ENCODE measurements at places on chromosomes 5 and 9.

- DNase-seq: no peak
Observed at GRCh38 chr9:115328677-115329076, 210.7 kb upstream of the TNC start.

DNA sequence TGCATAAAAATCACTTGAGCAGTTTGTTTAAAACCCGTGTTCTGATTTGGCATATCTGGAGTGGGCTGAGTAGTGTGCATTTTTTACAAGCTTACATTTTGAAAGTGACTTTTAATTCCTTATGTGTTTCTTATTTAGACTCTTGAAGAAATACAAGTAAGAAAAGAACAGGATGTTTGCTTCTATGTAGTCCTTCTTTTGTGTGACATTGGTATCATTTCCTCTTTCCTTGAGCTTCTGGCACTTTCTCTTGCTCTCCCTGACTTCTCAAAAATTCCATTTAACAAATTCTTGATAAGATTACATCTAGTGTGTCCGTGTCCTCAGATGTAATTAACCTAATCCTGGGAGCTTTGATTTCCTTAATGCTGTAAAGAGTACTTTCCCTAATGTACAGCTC is 12.5 kb downstream of the GARNL3 start:
- DNase-seq: no peak

DNA sequence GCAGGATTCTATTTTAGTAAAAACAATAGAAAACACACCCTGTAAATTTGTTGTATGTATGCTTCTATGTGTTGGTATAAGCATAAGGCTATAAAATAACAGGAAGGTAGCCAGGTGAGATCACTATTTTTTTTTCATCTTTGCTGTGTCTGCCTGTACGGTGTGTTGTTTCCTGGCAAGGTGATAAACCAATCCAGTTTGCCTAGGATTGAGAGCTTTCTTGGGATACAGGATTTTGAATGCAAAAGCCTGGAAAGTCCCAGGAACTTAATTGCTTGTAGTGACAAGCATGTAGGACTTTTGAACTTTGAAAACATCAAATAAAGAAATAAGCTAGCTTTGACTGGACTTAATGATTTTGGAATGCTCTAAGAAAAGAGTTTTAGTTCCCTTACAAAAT is 83.3 kb upstream of the RORB start:
- no peak for DNase-seq

DNA sequence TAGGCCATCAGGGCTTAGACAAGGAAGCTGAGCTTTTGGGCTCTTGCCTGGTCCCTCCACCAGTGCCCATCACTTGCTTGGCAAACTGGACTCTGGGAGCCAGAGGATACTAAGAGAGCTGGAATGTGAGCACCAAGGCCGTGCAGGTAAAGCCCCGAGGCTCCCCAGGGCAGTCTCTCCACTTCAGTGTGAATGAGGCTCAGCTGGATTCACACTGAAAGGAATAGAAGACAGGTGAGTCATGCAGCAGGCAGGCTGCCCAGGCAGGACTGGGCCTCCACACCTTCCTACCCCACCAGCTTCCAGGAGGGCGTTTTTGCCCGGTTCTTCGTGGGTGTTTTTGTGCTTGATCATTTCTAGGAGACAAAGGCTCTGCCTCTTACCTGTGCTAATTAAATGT is 7.3 kb upstream of the CTSV start:
- DNase-seq: no peak

DNA sequence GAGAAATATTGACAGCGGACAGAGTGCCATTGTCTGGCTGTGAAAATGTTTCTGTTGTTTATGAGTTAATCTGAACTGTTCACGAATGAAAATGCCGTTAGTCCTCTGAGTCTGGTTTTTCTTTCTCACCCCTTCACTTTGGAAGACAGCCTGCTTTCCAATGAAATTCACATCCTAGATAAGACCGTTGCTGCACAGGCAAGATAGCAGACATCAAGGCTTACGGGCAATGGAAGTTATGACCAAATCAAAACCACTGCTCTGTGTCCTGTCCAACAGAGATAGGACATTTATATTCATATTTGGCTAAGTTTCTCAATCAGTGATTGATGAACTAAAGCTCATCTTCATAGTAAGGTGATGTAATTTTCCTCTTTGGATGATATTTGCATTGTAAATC is 180.0 kb upstream of the DMAC1 start:
- DNase-seq: no peak

DNA sequence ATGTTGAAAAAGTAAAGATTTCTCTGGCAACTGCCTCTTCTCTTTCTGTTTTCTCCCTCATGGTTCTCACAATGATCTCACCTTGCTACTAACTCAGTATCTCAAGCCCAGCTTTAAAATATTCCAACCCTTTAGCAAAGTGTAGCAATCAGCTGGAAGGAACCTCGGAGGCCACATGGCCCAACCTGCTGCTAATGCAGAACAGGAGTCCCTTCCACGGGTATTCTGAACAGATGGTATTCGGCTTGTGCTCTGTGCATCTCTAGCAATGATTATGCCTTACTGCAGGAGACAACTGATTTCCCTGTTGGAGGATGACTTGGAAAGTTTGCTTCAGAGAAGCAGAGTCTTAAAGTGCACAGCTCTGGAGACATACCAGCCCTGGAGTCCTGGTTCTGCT is 151.8 kb upstream of the PPP1R2B start:
- no peak for DNase-seq

GRCh38 chr5:159451197-159452052 is 121.1 kb upstream of the IL12B start:
- no peak for DNase-seq

GRCh38 chr9:92970467-92970923 is 23.2 kb downstream of the FGD3 start:
- no peak for DNase-seq

DNA sequence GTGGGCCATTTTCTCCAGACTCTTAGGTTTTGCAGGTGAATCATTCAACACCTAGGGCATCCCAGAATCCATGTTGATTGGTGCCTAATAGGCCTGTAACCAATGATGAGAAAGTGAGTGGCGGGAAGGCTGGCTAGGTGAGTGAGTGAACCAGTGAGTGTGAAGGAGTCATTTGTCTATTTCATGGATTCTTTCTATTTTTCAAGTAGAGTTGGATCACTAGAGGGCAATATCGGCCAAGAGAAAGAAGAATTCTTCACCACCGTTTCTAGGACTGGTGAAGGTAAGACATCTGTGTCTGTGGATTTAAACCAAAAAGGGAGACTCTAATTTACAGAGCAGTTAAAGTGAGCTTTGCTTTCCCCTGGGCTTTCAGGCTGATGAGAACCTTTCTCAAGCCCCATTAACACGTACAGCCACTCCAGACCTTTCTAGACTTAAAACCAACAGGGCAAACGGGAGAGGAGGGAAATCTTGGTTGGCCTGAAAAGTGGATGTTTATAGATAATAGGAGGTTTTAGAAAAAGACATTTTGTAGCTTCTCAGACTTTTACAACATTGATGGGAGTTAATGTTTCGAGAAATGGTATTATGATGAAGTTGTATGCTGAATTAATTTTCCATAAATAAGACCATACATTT is 114.3 kb upstream of the IL12B start:
- no peak for DNase-seq

GRCh38 chr9:109496841-109497225 is 1.3 kb downstream of the PTPN3 start:
- DNase-seq: no peak

- DNase-seq: no peak
Observed at GRCh38 chr5:122532035-122532434, 220.0 kb downstream of the SNCAIP start.

- DNase-seq: no peak
Observed at GRCh38 chr9:94920420-94921091, 194.1 kb downstream of the AOPEP start.

GRCh38 chr5:100800562-100800961 is 102.5 kb downstream of the ST8SIA4 start:
- DNase-seq: no peak

Data from left hindlimb (tissue), 1 donor.